ENCODE measurements at places on chromosomes 7 and 10.

DNA sequence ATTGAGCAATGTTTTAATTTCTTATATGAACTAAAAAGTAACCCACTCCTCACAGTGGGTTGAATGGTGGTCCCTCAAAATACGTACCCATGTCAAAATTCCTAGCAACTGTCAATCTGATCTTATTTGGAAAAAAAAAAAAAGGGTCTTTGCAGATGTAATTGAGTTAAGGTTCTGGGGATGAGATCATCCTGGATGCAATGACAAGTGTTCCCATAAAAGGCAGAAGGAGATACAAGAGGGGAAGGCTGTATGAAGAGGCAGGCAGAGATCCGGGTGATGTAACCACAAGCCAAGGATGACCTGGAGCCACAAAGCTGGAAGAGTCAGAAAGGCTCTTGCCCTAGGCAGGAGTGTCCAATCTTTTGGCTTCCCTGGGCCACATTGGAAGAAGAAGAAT lies 516.3 kb upstream of the MKI67 start:
- DNase-seq = no peak

- no peak for DNase-seq
These were observed at the start of gene FAM131B for GRCh38 chr7:143362131-143363015. FAM131B (minus strand) TSS chr7:143362713; CDS start chr7:143362603, 110 bp downstream.

GRCh38 chr10:109277456-109277855 lies 645.9 kb downstream of the XPNPEP1 start:
- DNase-seq = no peak

- no peak for DNase-seq
These were observed 895.7 kb upstream of the SORCS1 start for GRCh38 chr10:108060246-108060645.

- DNase-seq = no peak
These were observed 270.4 kb downstream of the ZMYND11 start for GRCh38 chr10:405648-406047.

- DNase-seq = no peak
These were observed 612 bp downstream of the KCP start for GRCh38 chr7:128909625-128910568.

GRCh38 chr7:35768346-35768745 lies 32.5 kb upstream of the SEPTIN7 start:
- DNase-seq = no peak

- no peak for DNase-seq
These were observed 498 bp downstream of the RHOBTB1 start for GRCh38 chr10:60943316-60944057.

GRCh38 chr10:114545071-114545470 lies 113.0 kb downstream of the ABLIM1 start:
- no peak for DNase-seq

- DNase-seq = no peak
These were observed 96.9 kb upstream of the PPP2R2D start for GRCh38 chr10:131803860-131804425.

DNA sequence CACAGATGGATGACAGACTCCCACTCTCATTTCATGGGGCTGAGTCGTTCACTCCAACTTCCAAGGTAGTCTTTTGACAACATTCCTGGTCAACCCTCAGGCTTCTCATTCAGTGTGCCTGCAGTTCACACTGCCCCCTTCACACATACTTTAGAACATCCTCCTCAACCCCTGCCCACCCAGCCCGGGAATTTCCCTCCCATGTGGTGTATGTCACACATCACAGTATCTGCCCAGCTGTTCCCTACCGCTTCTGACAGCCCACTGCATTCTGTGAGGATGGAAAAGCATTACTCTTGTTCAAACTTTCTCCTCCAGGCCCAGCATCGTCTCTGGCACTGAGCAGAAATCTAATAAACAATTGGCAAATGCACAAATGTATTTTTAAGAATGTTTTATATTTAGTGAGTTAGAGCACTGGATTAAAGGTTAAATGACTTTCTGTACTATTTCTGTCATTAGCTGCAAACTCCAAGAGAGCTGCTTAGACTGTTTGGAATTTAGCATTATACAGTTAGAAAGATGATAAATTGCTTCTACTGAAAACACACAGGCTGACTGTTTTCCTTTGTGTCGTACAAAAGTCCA lies 110.4 kb downstream of the SFMBT2 start:
- DNase-seq = no peak

GRCh38 chr10:123795196-123795780 lies 96.3 kb downstream of the CPXM2 start:
- no peak for DNase-seq

DNA sequence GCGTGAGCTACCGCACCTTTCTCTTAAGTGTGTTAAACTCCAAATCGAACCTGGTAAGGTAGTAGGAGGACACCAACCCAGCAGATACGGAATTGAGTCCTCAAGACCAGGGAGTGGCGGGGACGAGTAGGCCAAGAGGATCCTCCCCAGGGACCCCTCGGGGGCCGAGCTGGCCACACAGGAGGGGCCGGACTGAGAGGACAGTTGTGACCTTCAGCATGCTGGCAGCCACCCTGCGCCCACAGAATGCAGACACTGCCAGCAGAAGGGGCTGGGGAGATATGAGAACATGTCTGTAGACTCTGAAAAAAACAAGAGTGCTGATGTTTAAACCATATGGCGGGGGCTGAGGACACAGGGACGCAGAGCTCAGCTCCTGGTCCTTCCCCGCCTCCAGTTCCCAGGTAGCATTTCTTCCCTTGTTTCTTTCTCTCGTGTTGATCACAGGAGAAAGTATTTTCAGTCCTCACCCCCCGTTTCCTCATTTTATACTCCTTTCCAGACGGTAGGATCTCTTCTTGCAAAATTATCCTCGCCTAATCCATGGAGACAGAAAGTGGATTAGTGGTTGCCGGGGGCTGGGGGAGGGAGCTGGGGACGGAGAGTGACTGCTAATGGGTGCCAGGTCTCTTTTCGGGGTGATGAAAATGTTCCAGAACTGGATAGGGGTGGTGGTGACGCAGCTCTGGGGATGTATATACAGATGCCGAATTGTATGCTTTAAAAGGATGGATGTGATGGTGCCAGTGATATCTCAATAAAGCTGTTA lies 11.5 kb upstream of the UNCX start:
- no peak for DNase-seq

DNA sequence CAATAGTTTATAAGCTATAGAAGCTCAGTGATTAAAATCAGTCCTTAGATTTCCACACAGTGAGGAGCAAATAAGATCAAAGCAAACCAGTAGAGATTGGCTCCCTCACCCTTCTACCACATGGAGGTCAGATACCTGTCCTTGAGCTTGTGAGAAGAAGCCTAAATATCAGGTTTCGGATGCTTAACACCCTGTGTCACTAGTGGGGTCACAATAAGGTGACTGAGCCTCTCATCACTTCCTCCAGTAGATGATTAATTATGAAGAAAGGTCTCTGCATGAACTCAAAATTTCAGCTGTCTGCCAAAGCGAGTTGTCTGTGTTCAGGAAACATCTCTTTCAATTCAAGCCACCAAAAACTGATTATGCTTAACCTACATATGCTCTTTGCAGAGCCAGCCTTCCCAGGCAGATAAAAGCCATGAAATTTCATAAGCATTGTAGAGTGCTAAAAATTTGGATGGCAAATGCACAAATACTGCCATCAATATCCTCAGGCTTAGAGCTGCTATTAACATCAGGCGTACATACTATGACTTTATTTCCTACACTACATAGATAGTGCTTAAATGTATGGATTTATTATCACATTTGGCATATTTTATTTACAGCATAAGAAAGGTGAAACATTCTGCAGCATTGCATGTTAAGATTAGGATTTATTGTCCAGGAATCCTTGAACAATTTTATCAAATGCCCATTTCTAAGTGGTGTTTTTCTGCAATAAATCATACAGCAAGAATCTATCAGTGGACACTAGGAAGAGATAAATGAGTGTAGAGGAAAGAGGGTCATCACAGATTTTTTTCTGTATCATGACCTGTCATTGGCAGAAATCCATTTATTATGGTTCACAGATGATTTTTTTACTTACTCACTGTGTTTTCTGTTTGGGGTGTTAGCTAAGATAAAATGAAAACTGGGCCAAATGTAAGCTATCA lies 285.1 kb upstream of the SP8 start:
- DNase-seq = no peak

DNA sequence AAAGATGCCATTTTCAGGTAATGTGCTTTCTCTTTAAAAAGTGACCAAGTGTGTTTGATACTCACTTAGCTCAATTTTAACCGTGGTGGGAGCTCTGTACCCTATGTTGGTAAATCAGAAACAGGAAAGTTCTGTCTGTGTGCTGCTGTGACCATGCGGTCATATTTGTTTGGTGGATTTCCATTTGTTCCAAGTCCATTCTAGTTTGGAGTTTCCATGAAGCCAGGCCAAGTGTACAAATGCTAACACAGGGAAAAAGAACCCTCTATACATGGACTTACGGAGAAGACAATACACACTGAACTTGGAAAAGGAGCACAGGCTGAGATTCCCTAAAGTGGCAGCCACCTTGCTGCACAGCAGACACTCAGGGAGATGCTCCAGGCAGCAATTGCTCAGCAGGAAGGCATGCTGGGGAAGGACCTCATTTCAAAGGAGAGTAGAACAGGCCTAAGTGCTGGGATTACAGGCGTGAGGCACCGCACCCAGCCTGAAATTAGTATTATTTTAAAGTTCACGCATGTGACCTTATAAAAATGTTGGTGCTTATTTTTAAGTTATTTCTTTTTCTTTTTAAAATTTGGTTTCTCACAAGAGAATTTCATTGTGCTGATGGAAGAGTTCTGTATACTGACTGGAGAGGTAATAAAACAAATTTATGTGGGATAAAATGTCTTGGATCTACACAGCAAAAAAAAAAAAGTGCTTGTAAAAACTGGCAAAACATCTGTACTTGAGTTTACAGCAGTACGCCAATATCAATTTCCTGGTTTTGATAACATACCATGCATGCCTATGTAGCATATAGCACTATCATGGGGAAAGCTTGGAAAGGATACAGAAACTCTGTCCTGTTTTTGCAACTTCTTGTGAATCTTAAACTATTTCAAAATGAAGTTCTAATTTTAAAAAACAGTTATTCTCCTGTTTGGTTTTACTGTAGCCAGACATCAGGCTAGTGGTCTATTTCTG lies 436.2 kb downstream of the KCNMA1 start:
- no peak for DNase-seq

DNA sequence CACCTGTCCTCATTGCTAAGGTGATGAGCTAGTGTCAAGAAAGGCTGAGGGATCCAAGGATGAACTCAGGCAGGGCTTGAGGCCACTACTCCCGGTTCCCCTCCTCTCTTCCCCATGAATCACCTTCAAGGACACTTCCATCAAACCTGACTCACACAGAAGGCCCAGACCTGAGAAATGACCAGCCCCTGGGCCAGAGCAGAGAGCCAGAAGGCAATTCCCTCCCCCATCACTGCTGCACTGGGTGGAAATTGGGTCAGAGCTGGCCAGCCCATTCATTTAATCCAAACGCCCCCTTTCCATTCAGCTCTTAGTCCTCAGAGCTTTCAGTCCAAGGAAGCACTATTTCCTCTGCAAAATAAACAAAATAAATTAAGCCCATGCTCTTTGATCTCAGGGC lies 182.0 kb downstream of the KCNMA1 start:
- no peak for DNase-seq

DNA sequence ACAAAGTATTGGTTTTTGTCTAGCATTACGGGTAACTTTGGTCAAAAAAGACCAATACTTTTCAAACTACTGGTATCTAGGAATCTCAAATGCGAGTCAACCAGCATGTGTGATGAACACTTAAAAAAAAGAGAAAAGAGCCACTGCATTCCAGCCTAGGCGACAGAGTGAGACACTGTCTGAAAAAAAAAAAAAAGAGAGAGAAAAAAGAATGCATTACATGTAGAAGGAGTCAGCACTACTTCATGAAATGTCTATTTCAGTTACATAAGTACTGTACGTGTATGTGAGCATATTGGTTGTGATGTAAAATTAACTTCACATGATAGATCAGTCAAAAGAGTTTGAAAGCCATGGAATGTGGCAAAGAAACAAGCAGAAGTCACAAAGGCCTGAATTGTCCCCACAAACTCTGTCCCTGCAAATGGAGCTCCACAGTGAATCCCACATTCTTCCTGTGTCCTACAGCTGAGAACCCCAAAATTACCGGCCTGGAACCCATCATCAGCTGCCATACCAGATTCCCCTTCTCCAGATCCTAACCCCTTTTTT lies 1.6 kb downstream of the DENND11 start:
- DNase-seq = no peak

DNA sequence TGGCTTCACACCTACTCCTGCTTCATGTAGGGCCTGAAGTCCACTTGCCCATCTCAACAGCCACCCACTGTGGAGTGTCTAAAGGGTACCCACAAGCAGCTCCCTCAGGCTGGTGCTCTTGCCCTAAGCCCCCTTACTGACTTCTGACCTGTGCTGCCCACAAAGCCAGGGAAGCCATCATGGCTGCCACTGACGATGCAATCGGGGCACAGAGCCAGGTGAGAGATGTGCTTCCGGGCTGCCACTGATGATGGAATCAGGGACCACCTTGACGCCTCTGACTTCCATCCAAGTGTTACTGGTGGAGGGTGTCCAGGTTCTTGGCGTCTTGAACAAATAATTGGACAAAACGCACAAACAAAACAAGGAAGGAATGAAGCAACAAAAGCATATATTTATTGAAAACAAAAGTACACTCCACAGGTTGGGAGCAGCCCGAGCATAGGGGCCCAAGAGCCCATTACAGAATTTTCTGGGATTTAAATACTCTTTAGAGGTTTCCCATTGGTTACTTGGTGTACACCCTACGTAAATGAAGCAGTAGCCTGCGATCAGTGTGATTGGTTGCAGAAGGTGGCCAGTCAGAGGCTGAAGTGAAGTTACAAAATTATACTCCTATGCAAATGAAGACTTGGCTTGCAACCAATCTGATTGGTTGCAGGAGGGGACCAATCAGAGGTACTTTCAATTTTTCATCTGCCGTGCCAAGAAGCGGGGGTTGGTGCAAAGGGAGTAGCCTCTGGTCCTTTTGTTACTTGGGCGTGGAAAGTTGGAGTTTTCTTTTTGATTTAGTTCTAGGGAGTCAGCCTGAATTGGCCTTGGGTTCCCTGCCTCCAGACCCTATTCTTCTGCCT lies 4.5 kb downstream of the CPA2 start:
- no peak for DNase-seq

- no peak for DNase-seq
These were observed 112.8 kb downstream of the PTPN20 start for GRCh38 chr10:47024046-47024322.

- DNase-seq = no peak
These were observed 22.2 kb upstream of the SRGN start for GRCh38 chr10:69065406-69066361.

GRCh38 chr7:99380032-99380822 lies 5.7 kb downstream of the ARPC1B start:
- DNase-seq = no peak

GRCh38 chr10:132958883-132959558 lies 16.7 kb upstream of the CFAP46 start:
- no peak for DNase-seq

- no peak for DNase-seq
These were observed 242.8 kb downstream of the GPR158 start for GRCh38 chr10:25417611-25418010.

Data from AG09309 (cell line).